Stimulated activated CD8-positive, alpha-beta memory T cell treated with anti-CD3 and anti-CD28 coated beads, Interleukin-4, amount 100 ng/mL, for 1 hour (primary cell): ENCODE measurements at places on chromosomes 1 and 21.

DNA sequence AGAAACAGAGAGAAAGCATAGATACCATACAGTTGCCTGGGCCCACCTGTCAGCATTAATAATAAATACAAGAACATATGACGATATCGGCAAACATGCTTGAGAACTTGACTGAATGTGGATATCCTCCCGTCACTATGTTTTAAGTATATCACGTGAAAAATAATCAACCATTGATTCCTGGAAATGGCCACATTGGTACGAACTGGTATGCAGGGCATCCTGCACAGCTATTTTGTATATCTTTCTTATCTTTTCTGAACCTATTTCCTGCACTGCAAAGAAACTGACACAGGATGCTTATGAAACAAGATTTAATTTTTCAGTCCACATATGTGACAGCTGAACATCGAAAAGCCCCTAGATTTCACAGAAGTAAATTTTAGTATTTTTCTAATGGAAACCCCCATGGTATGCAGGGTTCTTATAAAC lies 22.8 kb upstream of the RGS1 start:
- no peak for DNase-seq

- DNase-seq = no peak
Measured at GRCh38 chr21:35427320-35428000, 378.4 kb upstream of the RUNX1 start.

GRCh38 chr21:34910396-34910795 lies 138.7 kb downstream of the RUNX1 start:
- DNase-seq = no peak

GRCh38 chr1:15371610-15372545 lies 37.8 kb upstream of the EFHD2 start:
- no peak for DNase-seq

- no peak for DNase-seq
Measured at GRCh38 chr1:58754073-58754613, 29.7 kb downstream of the JUN start.

GRCh38 chr1:243596431-243597062 lies 253.5 kb downstream of the AKT3 start:
- DNase-seq = no peak

DNA sequence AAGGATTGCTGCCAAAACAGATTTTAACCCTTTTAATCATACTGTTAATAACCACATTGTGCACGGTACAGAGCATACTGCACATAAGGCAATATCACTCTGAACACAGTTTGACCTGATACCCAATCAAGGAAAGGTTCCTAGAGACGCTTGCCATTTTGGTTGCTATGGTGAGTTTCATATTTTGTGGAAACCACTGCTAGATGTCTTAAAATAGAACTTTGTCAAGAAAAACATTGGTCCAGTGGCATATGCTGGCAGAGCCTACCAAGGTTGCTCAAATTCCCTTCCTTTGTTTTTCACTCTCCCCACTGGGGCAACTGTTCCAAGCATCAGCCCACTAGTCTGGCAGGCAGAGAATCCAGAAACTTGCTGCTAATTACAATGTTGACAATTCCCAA lies 114.8 kb upstream of the DPYD start:
- no peak for DNase-seq

DNA sequence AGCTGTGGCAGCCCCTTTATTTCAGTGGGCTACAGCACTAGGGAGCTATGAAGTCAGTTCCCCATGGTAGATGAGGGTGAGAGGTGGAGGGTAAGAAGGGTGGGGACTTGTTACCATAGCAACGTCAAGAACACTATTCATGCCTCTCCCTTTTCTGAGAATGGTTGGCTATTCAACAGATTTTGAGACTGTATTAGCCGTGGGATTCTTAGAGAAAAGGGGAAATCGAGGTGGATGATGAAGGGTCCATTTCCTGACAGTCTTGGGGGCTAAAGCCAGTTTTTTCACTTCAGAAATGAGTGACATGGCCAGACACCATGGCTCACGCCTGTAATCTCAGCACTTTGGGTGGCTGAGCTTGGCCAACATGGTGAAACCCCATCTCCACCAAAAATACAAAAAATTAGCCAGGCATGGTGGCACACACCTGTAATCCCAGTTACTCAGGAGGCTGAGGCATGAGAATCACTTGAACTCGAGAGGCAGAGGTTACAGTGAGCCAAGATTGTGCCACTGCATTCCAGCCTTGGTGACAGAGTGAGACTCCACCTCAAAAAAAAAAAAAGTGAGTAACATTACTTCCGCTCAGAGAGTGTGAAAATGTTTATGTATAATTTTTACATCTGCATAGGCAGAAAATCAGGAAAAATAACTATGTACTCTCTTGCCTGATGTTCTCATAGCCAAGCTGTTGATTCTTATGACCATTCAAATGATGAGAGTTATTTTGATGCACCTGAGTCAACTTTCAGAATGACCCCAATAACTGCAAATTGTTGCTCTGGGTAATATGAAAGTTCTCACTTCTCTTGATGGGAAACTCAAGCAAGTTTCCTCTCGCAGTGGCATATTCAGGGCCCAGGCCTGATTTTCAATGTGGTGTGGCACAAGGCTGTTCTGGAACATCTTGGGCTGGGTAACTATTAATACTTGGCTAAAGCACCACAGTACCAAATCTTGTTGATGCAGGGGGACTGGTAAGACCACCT lies 23.2 kb upstream of the RGSL1 start:
- DNase-seq = no peak
